Smooth muscle cell of the pulmonary artery (primary cell): ENCODE measurements at places on chromosomes 4 and X. TPM values are rescaled to one million over a fixed set of nuclear protein-coding genes. Genes with fewer than 3 reads are reported as not detected.

Gene AADAT
- total RNA-seq, result 2.5 and 2.8 TPM in 2 replicates

Gene ASB5
- total RNA-seq, result 0.83 and 2.2 TPM in 2 replicates

Gene CCDC110
- total RNA-seq, result 3.8 and 9.4 TPM in 2 replicates

Gene USP17L11
- total RNA-seq, result not detected in 2 replicates

Gene PNMA6F
- total RNA-seq, result not detected in 2 replicates

Gene PAGE1
- total RNA-seq, result not detected in 2 replicates

Gene GABRQ
- total RNA-seq, result under 0.01 TPM in 1 of 2 replicates, not detected in the other

Gene CENPI
- 5.0 and 7.8 TPM in 2 replicates for total RNA-seq

Gene MANBA
- 81.5 and 129 TPM in 2 replicates for total RNA-seq

Gene HSD17B10
- 38.8 and 42.8 TPM in 2 replicates for total RNA-seq

Gene CFAP299
- total RNA-seq, result 2.9 and 3.5 TPM in 2 replicates

Gene PTTG2
- 0.26 TPM in 1 of 2 replicates, not detected in the other for total RNA-seq

Gene ZDHHC15
- 0.23 and 0.91 TPM in 2 replicates for total RNA-seq

Gene GPR173
- 2.9 and 5.5 TPM in 2 replicates for total RNA-seq

Gene TEX13C
- not detected in 2 replicates for total RNA-seq

Gene PF4V1
- total RNA-seq, result 2.1 and 4.2 TPM in 2 replicates

Gene ADRA2C
- total RNA-seq, result 0.40 and 0.72 TPM in 2 replicates

Gene SMR3B
- total RNA-seq, result not detected in 2 replicates

Gene SPANXN4
- total RNA-seq, result not detected in 2 replicates

Gene NDNF
- total RNA-seq, result 0.56 and 4.9 TPM in 2 replicates

Gene GPR82
- not detected in 2 replicates for total RNA-seq

Gene YY2
- 3.4 and 4.0 TPM in 2 replicates for total RNA-seq

Gene UBA1
- 154 and 184 TPM in 2 replicates for total RNA-seq

Gene MMRN1
- total RNA-seq, result 0.20 and 1.4 TPM in 2 replicates

Gene RNF175
- not detected in 2 replicates for total RNA-seq

Gene SPON2
- total RNA-seq, result 5.5 and 7.2 TPM in 2 replicates

Gene S100P
- total RNA-seq, result not detected in 2 replicates

Gene SRPK3
- total RNA-seq, result 0.91 and 3.6 TPM in 2 replicates

Gene TACR3
- not detected in 2 replicates for total RNA-seq

Gene H2BW2
- total RNA-seq, result not detected in 2 replicates

Gene PI4K2B
- total RNA-seq, result 14.5 and 22.8 TPM in 2 replicates

Gene FAM120C
- total RNA-seq, result 6.7 and 8.3 TPM in 2 replicates

Gene BGN
- 369 and 546 TPM in 2 replicates for total RNA-seq

Gene TLR3
- 3.1 and 8.1 TPM in 2 replicates for total RNA-seq

Gene PDLIM3
- total RNA-seq, result 62.4 and 86.4 TPM in 2 replicates

Gene SLC25A6
- total RNA-seq, result 200 and 212 TPM in 2 replicates

Gene PASD1
- not detected in 2 replicates for total RNA-seq

Gene USP26
- not detected in 2 replicates for total RNA-seq

Gene P2RY8
- not detected in 2 replicates for total RNA-seq

Gene NIPAL1
- 0.46 and 2.0 TPM in 2 replicates for total RNA-seq

Gene KLHL13
- 8.6 and 10.6 TPM in 2 replicates for total RNA-seq

Gene ENPP6
- total RNA-seq, result not detected in 2 replicates

Gene HS3ST1
- 0.65 and 0.86 TPM in 2 replicates for total RNA-seq

Gene GABRB1
- 0.98 and 0.99 TPM in 2 replicates for total RNA-seq

Gene CXXC4
- not detected in 2 replicates for total RNA-seq

Gene ESX1
- total RNA-seq, result not detected in 2 replicates

Gene PARM1
- total RNA-seq, result 2.7 and 3.0 TPM in 2 replicates

Gene RIPPLY1
- total RNA-seq, result not detected in 2 replicates

Gene IL1RAPL1
- total RNA-seq, result 0.69 and 0.78 TPM in 2 replicates

Gene ENAM
- total RNA-seq, result 0.13 TPM in 1 of 2 replicates, not detected in the other

Gene SPANXA2
- not detected in 2 replicates for total RNA-seq

Gene ABCG2
- 1.2 and 7.2 TPM in 2 replicates for total RNA-seq
